ENCODE measurements at places on chromosomes 2 and 18.

GRCh38 chr2:182426082-182426917 is 536 bp downstream of the PDE1A start:
- DNase-seq, result no peak

DNA sequence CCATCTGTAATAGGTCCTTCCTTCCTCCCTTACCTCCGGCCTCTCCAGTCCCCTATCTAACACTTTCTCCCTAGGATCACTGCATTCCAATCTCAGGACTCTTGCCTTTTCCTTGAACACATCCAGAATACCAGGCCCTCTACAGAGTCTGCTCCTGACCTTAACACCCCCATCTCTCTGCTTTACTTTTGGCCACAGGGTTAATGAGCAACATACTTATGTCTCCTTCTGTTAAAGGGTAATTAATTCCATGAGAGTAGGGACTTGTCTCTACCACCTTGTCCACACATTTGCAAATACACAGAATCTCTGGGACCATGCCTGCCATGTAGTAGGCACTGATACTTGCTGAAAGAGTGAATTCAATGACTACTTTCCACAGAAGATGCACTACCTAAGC is 94.9 kb downstream of the COBLL1 start:
- DNase-seq, result no peak

DNA sequence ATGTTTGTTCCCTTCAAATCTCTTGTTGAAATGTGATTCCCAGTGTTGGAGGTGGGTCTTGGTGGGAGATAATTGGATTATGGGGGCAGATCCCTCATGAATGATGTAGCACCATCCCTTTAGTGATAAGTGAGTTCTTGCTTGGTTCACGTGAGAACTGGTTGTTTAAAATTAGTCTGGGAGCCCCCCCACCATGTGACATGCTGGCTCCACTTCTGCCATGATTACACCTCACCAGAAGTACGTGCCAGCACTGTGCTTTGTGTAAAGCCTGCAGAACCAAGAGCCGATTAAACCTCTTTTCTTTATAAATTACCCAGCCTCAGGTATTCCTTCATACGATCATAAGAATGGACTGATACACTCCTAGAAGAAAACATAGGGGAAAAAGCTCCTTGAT is 10.1 kb downstream of the ABI2 start:
- DNase-seq, result no peak

DNA sequence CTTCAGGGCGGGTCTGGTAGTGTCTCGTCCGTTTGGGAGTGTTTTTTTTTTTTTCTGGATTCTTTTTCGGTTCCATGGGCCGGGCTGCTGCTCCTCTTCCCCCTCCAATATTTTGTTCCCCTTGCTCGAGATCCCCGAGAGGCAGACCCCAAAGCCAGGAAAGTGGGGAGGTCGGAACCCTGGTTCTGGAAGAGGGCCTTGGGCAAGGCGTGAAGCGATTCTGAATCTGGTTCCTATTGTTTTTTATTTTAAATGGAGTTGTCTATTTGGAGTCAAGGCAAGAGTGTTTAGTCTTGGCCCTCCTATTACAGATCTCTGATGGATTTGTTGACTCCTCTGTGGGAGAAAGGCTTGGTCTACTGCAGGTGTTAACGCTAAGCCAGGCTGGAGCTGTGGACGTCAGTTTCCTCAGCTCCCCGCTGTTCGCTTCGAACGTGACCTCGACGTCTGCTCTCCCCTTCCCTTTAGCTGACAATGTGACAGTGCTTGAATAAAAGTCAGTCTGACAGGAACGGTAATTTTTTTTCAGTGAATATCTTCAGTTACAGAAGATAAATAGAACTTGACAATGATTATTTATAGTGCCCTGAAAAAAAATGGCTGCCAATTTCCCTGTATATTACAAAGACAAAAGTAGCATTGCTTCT is 683 bp upstream of the DNAJC27 start:
- peak; percentile 57 for DNase-seq

DNA sequence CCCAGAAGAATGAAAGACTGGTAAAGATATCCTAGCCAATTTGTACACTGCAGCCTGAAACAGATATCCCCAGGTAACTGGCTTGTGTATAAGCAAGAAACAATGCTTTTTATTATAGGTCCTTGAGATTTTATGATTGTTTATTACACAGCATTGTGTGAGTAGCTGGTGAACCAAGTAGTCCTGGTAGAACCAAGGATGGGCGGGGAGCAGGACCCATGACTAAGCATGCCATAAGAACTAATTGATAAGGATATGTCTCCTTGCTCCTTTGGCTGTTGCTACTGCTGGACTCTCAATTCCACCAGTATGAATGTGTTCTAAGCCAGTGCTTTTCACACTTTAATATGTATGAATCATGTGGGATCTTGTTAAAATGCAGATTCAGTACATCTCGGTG is 12.3 kb upstream of the ALMS1 start:
- DNase-seq, result no peak

DNA sequence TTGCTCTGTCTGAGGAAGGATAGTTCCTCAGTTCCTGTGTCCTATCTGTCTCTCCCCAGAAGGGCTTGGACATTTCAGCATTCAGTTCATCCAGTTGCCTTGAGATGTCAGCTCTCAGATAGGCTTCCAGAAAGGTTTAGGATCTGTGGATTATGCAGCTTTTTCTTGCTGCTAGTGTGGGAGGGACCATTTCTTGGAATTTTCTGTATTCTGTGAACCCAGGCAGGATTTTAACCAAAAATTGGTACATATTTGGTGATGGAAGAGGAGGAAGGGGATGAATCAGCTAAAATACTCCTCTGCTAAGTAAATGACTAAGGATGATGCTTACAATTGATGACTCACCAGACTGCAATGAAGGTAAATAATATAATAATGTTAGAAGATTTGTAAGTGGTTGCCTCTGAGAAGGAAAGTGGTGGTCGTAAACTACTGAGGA is 58.6 kb upstream of the DOCK10 start:
- no peak for DNase-seq

- no peak for DNase-seq
Observed at GRCh38 chr2:233189025-233189424, 62.4 kb upstream of the ATG16L1 start.

GRCh38 chr2:61420991-61421544 is 49.8 kb downstream of the USP34 start:
- DNase-seq, result no peak

DNA sequence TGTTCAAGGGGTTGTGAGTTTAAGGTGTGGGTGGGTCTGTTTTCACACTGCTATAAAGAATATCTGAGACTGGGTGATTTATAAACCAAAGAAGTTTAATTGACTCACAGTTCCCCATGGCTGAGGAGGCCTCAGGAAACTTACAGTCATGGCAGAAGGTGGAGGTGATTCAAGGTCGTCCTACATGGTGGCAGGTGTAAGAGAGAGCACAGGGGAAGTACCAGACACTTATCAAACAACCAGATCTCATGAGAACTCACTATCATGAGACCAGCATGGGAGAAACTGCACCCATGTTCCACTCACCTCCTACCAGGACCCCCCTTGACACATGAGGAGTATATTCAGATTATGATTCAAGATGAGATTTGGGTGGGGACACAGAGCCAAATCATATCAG is 38.0 kb downstream of the RHBDD1 start:
- no peak for DNase-seq

GRCh38 chr2:212064318-212064717 is 474.3 kb downstream of the ERBB4 start:
- DNase-seq, result no peak

DNA sequence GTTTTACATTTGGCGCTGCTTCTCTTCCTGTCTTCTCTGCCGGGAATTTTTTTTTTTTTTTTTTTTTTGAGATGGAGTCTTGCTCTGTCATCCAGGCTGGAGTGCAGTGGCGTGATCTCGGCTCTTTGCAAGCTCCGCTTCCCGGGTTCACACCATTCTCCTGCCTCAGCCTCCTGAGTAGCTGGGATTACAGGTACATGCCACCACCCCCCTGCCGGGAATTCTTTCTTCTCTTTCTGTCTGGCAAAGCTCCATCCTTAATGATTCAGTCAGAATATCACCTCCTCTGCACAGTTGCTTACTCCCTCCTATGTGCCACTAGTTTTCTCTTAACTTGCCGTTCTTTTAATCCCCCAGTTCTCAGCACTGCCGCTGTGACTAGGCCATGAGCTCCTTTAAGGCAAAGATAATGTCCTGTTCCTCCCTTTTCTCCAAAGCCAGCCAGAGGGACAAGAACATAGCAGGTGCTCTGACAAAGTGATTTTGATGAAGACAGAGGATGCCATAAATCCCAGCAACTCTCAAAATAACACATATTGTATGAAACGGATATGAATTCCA is 112.1 kb upstream of the LRATD1 start:
- DNase-seq, result no peak

DNA sequence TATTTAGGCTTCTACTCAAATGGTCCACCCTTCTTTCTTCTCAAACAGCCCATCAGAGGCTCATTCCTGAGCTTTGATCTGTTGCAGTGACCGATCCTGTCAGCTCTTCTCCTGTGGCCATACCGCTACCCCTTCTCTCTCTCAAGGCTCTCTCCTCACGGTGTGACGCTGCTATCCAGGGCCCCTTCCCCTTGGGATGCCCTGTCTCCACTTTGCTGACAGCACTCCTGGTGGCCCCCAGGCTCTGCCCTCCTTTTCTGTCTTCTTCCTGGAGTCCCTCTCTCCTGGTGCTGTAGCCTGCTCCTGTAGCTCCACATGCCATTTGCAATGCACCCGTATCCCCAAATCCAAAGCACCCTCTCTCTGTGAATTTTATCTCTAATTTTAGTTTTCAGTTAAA is 45.4 kb upstream of the CTAGE1 start:
- no peak for DNase-seq

GRCh38 chr18:59015531-59016152 is 124.0 kb upstream of the SEC11C start:
- no peak for DNase-seq

DNA sequence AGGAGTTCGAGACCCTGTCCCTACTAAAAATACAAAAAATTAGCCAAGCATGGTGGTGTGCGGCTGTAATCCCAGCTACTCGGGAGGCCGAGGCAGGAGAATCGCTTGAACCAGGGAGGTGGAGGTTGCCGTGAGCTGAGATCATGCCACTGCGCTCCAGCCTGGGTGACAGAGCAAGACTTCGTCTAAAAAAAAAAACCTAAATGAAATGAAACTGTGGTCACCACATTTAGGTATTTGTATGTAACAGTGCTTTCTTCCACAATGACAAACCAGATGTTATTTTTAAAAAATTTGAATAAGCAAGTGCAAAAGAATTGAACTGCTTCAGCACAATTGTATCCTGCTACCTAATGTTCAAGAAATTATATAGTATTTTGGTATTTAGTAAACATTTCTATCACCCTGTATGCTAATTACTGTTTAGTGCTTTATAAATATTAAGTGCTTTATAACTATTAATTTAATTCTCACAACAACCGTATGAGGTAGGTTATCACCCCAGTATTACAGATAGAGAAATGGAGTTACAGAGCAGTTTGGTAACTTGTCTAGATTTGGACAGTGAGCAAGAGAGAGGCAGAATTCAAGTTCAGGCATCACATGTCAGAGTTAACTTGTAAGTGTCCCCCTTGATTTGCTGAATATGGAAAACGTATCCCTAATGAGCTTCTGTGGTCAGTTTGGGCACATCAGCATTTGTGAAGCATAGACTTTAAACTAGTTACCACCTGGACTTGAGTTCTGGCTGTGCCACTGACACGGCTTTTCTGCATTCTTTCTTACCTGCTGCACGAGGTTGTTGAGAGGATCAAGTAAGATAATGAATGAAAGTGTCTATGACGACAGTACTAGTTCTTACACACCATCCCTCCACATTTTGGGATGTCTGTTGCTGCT is 14.4 kb downstream of the PHLPP1 start:
- DNase-seq, result no peak

DNA sequence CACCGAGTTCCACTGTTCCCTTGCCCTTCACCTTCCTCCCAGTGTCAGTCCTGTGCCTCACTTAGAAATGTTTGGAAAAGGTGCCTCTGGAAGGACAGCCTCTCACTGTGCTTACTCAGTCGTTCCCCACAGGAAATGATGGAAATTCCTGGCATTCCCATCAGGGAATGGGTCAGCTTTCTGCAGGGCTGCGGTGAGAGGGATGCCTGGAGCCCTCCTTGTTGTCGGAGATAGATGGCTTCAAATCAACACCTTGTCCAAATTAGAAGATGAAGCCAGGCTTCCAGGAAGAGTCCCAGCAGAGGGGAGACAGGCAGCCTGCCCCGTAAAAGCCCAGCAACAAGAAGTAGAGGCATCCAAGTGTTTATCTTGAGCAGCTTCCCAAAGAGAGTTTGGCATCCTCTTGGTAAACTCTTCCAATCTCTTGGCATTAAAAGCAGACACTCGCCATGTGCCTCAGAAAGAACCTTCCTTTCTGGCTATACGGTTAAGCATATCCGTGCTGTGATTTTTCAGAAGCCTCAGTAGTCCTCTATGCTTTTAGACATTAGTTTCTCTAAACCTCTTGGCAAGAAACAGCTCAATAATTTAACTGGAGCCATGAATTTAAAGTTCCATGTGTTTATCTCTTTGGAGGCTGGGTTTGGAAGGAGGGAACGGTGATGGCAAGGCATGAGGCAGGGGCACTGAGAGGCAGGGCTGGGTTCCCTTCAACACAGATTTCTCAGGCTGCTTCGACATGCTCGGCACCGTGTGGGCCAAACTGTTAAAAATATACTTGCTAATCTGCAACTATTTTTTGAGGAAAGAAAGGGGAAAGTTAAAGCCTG is 25.1 kb downstream of the COLEC12 start:
- DNase-seq, result no peak

- DNase-seq, result peak; percentile 70
Observed at GRCh38 chr2:6866275-6866671, 566 bp upstream of the CMPK2 start.

- no peak for DNase-seq
Observed at GRCh38 chr2:151560289-151560688, 150.6 kb downstream of the RIF1 start.

- DNase-seq, result no peak
Observed at GRCh38 chr2:150630587-150631235, 143.2 kb upstream of the RND3 start.

DNA sequence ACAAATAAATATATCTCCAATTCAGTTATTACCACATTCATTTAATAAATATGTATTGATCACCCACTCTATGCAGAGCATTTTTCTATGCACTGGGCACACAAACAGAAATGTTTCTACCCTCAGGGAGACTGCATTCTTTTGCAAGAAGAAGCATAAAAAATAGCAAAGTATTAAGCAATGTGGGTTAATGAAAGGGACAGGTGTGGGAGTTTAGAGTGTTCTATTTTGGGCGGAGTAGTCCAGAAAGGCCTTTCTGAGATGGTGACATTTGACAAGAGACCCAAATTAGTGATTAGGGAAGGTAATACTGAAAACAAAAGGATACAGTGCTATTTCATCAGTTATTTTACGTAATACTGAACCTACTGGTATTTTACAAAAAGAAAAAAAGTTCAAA is 394.3 kb upstream of the CHST9 start:
- no peak for DNase-seq

Measured in NCI-H748 treated with DMSO at 0.1 percent for 48 hours (cell line).